ENCODE measurements at places on chromosomes 5 and 9.

- no peak for DNase-seq
Measured at GRCh38 chr5:11504065-11504885, 400.0 kb downstream of the CTNND2 start.

GRCh38 chr5:172527559-172527958 is 73.2 kb upstream of the SH3PXD2B start:
- no peak for DNase-seq

DNA sequence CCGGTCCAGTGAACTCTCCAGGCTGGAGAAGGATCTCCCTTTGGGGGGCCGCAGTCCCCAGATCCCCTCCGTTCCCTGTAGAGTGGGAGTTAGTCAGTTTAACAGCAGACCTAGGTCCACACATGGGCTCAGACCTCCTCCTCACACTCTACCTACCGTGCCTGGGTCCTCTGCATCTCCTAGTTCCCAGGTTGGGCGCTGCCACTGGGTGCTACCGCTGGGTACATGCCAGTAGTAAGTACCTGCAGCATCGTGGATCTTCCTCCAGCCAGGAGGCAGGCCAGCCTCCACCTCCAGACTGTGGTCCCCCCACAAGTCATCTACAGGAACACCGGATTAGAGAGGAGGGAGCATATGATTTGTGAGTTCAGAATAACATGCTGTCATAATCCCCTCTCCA is 802 bp downstream of the APBB3 start:
- DNase-seq, result no peak

- peak; percentile 85 for DNase-seq
Measured at GRCh38 chr9:81915801-81916505, 12.3 kb upstream of the SPATA31D4 start.

DNA sequence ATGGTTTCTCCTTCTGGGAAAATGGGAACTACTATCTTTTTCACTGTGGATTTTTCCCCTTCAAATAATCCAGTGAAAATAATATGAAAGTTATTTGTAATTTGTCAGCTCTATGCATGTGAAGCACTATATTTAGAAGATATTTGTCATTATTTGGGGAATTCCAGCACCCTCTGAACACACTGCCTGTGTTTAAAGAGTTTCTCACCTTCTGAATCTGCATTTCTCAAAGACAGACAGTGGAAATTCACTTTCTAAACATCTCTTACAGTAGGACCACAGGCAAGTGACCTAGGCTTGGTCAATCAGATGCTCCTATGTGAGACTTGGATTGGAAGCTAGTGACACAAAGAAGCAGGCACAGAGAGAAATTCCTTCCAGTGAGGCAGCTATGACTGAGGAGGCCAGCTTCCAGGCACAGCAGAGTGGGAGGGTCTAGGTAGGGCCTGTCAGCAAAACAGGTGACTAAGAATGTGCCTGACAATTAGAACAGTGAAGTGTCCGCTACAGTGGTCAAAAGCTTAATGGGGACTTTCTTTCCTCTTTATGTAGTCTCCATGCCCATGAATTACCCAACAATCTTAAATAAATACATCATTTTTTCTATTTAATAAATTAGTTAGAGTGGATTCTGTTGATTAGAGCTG is 167.2 kb downstream of the HMHB1 start:
- DNase-seq, result no peak

GRCh38 chr9:110126499-110126941 is 81.4 kb downstream of the C9orf152 start:
- DNase-seq, result peak; percentile 51

DNA sequence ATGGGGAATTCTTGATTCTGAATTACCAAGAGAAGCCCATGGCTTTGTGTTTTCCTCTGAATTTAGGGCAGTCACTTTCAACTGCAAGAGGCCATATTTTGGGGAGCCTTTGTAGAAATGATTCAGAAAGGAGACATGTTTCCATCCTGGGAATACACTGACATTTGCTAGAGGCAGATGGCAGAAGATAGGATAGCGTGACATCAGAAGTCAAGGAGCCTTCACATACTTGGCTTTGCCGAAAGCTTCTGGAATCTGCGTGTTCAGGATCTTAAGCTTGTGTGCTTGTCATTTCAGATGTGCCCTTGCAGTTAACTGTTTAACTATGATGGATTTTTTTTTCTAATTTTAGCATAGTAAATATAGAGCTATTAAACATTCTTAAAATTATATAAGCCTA is 296.2 kb downstream of the ARHGEF28 start:
- DNase-seq, result no peak

GRCh38 chr5:104071887-104072286 is 509.3 kb upstream of the NUDT12 start:
- DNase-seq, result no peak

DNA sequence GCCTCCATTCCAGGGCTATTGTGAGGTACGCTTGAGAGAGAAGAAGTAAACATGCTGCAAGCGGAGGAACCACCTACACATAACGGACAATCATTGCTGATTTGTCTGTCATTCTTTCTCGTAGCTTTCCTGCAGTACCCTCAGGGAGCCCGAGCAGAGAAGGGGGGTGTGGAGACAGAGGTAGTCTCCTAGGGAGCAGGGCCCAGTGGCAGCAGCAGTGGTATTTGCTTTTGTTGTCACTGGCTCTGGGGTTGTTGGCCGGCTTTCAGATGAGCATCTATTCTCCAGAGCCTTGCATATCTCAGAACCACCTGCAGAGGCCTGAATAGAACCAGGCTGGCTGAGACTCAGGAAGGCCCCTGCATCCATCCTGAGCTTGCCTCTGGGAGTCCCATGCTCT is 19.9 kb downstream of the ENHO start:
- no peak for DNase-seq

- DNase-seq, result peak; percentile 20
Measured at GRCh38 chr5:97009212-97009898, 73.5 kb downstream of the LNPEP start.

GRCh38 chr9:93057042-93057702 is 1.3 kb upstream of the SUSD3 start:
- no peak for DNase-seq

GRCh38 chr9:69571032-69571431 is 101.1 kb downstream of the APBA1 start:
- DNase-seq, result no peak

DNA sequence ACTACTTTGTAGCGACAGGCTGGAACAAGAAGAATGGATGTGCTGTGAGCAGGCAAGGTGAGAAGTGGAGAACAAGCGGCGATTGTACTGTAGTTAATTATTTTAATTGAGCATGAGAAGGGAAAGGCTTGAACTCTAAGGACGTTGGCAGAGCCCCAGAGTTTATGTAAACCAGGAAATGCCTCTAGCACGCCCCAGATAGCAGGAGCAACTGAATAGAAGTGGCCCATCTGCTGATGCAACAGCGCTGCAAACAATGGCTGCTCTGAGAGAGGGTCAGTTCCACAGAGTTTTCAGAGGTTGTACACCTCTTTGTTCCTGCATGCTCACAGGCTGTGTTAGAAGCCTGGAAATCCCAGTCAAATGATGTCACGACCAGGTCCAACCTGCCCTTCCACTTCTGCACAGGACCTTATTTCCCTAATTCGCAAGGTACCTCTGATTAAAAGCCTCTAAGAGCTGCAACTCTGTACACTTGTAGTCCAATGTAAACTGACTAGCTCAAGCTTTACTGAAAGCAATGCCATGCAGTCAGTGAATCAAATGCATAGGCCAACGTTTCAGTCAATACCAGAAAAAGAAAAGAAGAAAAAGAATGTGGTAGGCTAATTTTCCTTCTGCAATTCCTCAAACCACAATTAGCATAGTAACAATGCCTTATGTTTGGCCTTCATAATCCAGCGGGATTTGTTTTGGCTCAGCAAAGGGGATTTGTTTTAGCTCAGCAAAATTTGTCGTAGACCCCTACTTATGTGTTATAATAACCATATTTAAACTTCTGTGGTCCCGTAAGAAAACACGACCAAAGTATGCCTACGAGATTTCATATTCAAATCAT is 119.6 kb upstream of the RETREG1 start:
- peak; percentile 52 for DNase-seq

DNA sequence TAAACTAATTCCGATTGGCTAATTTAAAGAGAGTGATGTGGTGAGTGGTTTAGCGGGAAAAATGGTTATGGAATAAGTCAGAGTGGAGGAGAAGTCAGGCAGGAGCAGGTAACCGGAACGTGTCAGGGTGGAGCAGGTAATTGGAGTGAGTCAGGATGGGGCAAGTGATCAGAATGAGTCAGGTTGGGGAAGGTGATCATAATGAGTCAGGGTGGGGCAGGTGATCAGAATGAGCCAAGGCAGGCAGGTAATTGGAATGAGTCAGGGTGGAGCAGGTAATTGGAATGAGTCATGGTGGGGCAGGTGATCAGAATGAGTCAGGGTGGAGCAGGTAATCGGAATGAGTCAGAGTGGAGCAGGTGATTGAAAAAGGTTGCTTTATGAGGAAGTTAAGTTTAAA is 101.4 kb downstream of the TMEM167A start:
- DNase-seq, result no peak

GRCh38 chr9:136327304-136327974 is at the start of gene GPSM1:
TSS of gene GPSM1 (plus strand) at chr9:136327539. CDS start at chr9:136327696, 157 bp downstream.
- peak; percentile 43 for DNase-seq

- no peak for DNase-seq
Measured at GRCh38 chr9:29129763-29130162, 1556.5 kb upstream of the C9orf72 start.

DNA sequence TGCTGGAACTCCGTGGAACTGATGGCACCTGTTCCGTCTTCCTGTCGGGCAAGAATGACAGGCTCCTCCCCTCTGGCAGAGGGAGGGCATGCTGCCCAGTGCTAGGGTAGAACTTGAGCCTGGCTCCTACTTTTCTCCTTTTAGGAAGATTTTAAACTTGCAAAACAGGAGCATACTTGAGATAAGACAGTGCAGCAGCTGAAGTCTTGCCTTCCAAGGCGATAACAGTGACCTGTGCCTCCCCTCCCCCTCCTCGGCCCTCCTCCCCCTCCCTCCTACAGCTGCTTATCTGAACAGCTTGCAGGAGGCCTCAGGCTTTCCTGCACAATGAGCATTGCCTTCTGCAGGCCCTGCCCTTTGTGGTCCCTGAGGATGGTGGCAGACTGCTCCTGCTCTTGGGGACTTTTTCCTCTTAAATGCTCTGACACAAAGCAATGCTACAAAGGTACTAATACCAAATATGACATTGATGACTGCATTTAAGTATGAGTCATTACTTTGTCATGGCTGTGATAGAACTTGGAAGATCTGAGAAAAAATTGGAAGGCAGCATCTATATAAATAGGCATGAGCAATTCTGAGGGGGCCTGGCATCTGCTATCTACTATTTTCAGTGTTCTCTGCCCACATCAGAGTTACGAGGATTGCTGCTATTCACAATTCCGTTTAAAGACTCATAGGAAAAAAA is 2.0 kb downstream of the GADD45G start:
- DNase-seq, result peak; percentile 70

GRCh38 chr9:114150608-114151007 is 4.7 kb upstream of the COL27A1 start:
- no peak for DNase-seq

DNA sequence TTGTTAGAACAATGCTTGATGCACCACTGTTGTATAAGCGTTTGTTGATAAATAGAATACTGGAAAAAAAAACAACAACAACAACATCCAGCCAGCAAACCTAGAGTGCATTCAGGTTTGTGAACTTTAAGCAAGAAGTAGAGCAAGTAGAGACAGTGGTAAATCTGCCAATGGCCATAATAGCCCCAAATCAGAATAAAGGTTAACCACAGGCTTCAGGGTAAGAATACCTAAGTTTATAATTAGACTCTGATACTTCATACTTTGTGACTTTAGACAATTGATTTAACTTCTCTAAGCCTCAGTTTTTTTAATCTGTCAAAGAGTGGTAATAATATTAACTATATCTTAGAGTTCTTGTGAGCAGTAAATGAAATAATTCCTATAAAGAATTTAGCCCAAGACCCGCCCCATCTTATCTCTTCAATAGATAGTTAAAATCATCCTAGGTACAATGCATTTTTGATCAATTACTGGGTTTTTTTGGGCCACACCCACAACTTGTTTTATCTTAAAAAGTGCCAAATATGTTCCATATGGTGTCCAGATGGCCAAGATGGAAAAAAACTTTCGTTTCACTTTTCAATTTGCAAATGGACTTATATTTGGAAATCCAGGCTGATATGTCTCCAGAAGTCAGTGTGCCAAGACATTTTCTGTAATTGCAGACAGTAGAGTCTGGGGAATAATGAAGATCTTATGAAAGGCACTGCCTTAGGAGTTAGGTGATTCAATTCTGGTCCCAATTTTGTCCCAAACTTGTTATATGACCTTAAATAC is 24.5 kb upstream of the DPYSL3 start:
- no peak for DNase-seq

DNA sequence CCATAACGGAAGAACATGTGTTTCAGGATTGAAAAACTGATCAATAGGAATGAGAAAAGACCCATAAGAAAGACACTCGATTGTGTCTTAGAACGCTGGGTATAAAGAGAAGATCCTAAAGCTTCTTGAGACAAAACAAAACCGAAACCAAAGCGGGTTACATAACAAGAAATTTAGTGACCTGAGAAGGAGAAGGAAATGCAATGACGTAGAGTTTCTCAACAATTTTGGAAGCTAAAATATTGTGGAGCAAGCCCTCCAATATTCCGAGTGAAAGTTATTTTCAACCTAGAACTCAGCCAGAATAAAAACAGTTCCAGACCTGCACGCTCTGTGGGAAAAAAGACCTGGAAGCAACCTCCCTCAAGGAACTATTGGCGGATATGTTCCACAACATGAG is 81.9 kb upstream of the FREM1 start:
- peak; percentile 9 for DNase-seq

DNA sequence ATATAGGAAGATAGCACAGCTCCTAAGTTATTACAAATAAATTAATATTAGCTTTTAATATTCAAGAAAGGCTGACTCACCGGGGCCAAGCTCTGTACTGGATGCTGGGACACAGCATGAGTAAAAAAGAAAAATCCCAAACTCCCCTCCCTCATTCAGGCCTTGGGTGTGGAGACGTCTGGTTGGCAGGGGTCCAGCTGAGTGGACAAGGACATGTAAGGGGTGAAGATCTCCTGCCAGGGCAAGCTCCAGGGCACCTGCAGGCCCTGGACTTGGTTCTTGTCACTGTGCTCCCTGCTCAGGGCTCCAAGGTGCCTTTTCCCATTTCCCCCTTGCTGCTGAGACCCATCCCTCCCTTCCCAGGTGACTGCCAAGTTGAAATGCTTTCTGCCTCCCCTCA is 388.5 kb downstream of the ENC1 start:
- DNase-seq, result no peak

DNA sequence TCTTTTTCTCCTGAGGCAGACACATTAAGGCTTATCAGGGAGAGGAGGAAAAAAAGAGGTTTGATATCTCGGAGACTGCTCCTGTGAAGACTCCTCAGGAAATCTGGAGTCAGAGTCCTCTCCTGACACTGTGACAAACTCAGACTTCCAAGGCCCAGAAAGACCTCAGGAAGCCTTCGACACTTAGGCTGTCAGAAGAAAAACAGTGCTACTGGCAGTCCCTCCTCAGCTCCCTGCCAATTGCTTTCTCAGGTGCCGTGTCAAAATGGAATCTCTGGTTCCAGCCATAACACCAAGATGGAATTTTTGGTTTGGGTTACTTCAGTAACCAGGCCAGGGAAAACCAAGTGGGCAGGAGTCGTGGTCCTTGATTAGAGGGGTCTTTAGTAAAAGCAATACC is 4.1 kb downstream of the STK10 start:
- DNase-seq, result no peak

GRCh38 chr5:179297486-179298180 is 47.6 kb downstream of the ADAMTS2 start:
- no peak for DNase-seq

GRCh38 chr9:6785682-6786081 is 27.9 kb downstream of the KDM4C start:
- no peak for DNase-seq

- no peak for DNase-seq
Measured at GRCh38 chr9:91398926-91399325, 24.7 kb downstream of the NFIL3 start.

- peak; percentile 21 for DNase-seq
Measured at GRCh38 chr9:5773324-5773999, 59.5 kb downstream of the ERMP1 start.

Data from amniotic epithelial cell (primary cell).